Right renal cortex interstitium (tissue), 3 donors: ENCODE measurements at places on chromosomes 12 and 14. TPM values are rescaled to one million over a fixed set of nuclear protein-coding genes. Genes with fewer than 3 reads are reported as not detected.

- DNase-seq = no peak
Measured at GRCh38 chr12:57234571-57235016, 5.1 kb downstream of the SHMT2 start.

IL26 gene
- not detected for polyA plus RNA-seq

- DNase-seq = no peak
Measured at GRCh38 chr14:32611752-32612151, 282.7 kb downstream of the AKAP6 start.

DNA sequence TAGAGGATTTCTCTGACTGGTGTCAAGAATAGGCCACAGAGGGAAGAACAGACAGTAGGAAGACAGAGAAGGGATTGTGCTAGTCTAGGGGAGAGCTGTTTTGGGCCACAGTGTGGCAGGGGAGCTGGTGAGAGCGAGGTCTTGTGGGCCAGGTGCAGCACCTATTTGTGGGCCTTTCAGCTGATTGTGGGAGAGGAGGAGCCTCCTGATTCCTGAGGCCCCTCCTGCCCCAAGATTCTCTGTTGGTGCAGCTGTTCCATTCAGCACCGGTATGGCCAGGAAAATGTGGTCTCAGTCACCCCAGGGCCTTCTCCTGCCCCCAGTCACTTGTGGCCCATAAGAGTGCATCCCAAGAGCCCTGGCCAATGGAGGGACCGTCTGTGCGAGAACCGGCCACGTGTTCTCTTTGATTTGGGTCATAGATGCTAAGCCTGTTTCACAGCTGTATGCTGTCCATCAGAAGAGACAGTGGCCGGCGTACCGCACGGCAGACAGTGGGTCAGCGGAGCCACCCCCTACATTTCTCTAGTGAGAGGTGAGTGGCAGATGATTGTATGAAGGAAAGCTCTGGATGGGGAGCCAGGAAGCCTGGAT lies 27.7 kb downstream of the TPCN1 start:
- no peak for DNase-seq

KRT71 gene
- not detected for polyA plus RNA-seq

- DNase-seq = no peak
Measured at GRCh38 chr14:95388699-95389098, 69.0 kb upstream of the CLMN start.

DNA sequence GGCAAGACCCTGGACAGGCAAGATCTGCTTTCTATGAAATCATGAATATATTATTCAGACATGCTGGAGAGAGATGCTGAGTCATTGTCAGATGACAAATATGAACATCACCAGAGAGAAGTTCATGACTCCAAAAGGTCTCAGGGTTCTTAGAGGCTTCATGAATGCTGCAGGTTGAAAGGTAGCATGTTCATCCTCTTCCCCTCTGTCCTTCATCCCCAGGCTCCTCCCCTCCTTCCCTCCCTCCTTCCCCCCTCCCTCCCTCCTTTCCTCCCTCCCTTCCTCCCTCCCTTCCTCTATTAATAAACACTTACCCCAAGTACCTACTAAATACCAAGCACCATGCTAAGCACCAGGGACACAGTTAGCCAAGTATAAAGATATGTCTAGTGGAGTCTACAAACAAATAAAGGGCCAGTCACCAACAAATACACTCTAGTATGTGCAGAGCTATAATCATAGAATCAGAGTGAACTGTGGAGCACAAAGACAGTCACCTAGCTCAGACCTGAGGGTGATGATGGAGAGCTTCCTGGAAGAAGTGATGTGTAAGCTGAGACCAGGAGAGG lies 46.2 kb downstream of the RPH3A start:
- no peak for DNase-seq

DNA sequence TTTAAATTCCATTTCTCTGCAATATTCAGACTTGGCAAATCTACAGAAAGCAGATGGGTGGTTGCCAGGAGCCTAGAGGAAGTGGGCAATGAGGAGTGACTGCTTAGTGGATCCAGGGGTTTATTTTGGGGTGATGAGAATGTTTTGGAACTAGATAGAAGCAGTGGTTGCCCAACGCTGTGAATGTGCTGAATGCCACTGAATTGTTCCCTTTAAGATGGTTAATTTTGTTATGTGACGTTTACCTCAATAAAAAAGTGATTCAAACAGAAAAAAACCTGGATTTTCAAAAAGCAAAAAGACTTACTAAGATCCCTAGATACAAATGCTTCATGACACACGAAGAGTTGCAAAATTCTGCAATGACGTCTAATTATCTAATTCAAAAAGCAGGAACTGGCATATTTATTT lies 34.2 kb downstream of the DAO start:
- DNase-seq = no peak

LHX5 gene
- not detected for polyA plus RNA-seq

DNA sequence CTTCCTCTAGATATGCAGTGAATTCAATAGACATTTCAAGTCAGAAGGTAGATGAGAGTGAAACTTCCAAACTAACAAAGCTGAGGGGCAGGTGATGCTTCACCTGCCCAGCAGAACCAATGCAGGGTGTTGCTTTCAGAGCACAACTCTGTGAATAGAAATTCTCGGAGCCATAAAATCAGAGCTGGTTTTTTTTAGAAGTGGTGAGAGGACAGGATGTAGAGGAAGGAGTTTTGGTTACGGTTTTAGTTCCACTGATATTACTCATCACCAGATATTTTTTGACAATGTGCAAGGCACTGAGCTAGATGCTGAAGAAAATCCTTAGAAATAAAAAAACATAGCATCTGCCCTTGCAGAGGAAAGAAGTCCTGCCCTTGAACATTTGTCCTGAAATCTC lies 62.2 kb downstream of the BMP4 start:
- DNase-seq = no peak

DNA sequence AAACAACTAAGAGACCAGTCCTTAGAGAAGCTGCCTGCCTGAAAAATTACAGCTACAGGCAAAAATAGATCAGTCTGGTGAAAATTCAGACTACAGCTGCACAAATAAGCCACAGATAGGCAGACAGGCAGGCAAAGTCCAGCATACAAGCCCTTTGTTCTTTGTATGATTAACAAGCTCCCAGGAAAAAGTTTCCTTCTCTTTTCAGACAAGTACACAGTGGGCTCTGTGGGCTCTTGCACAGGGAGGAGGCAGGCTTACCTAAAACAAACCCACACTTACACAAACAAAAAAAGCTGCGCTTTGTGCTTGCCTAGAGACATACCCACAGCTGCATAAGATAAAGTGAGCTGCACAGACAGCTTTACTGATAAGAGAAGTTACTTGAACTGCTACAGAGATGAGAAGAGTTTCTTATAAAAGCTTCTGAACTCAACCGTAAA lies 7.7 kb downstream of the OR6C68 start:
- DNase-seq = no peak

NOS1 gene
- polyA plus RNA-seq = 0.71 TPM

GRCh38 chr14:94143239-94143638 lies 13.8 kb upstream of the IFI27L2 start:
- no peak for DNase-seq

KCNH3 gene
- 4.8 TPM for polyA plus RNA-seq
